ENCODE measurements at places on chromosomes 3 and 15.

- no peak for DNase-seq
Observed at GRCh38 chr3:31573036-31573779, 40.5 kb downstream of the STT3B start.

- DNase-seq, result no peak
Observed at GRCh38 chr3:66320390-66320789, 99.6 kb downstream of the SLC25A26 start.

DNA sequence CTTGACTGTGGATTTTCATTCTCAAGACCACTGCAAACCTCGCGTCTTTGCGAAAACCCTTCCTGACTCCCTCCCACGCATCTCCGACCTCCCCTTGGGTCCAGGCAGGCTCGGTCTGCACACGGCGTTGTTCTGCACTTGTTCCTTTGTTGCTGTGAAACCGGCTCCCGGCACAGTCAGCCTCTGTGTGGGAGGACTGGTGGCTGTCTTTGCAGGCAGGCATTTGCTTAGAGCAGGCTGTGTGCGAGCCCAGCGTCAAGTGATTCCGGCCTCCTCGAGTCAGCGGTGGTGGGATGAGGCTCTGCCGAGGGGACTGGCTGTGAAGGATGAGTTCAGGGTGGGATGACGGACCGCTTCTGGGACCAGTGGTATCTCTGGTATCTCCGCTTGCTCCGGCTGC lies 102.6 kb upstream of the ROPN1 start:
- DNase-seq, result no peak

DNA sequence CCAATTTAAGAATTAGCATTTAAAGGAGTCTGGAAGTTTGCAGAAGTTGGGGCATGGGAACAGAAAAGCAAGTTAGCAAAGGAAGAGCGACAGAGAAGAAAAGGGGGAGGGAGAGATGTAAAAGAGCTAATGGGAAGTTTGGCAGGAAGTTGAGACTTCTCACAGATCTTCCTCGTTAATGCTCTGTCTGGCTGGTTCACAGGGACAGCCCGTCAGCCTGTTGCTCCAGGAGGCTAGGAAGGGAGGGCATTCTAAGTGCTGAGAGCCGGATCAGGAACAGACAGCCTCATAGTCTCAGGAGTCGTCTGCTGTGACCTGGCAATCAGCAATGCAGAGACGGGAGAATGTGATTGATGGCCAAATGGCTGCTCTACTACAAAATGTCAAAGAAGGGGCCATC lies 150.3 kb downstream of the AGBL1 start:
- no peak for DNase-seq

GRCh38 chr3:45904931-45905330 lies 18.6 kb downstream of the CCR9 start:
- no peak for DNase-seq

GRCh38 chr3:108334701-108335100 lies 38.4 kb downstream of the HHLA2 start:
- DNase-seq, result no peak

GRCh38 chr3:129985113-129985512 lies 10.6 kb downstream of the TRH start:
- DNase-seq, result no peak

- DNase-seq, result no peak
Observed at GRCh38 chr3:14146381-14147065, 21.7 kb downstream of the TMEM43 start.

GRCh38 chr15:58260205-58260724 lies 122.1 kb downstream of the AQP9 start:
- no peak for DNase-seq

- no peak for DNase-seq
Observed at GRCh38 chr3:111012388-111013248, 59.0 kb upstream of the NECTIN3 start.

DNA sequence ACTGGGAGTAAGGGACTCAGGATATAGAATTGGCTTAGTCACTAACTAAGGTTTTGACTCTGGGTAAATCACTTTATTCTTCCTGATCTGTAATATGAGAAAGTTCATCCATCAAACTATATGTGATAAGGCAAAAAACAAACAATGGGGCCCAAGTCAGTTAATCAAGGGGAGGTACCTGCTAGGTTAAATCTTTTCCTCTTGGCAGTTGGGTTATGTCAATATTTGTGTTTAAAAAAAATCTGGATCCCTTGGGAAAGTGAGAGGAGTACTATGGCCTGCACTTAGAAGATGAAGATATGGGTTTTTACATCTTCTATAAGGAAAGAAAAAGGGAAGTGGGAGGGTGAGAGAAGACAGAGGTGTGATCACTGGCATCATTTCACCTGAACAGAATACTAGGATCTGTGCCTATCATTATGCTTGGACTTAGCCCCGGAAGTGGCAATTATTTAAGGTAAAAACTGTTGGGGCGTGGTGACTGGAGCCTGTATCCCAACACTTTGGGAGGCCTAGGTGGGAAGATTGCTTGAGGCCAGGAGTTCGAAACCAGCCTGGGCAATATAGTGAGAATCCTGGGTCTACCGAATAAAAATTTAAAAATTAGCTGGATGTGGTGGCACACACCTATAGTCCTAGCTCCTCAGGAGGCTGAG lies 2.8 kb upstream of the SLC28A2 start:
- no peak for DNase-seq

DNA sequence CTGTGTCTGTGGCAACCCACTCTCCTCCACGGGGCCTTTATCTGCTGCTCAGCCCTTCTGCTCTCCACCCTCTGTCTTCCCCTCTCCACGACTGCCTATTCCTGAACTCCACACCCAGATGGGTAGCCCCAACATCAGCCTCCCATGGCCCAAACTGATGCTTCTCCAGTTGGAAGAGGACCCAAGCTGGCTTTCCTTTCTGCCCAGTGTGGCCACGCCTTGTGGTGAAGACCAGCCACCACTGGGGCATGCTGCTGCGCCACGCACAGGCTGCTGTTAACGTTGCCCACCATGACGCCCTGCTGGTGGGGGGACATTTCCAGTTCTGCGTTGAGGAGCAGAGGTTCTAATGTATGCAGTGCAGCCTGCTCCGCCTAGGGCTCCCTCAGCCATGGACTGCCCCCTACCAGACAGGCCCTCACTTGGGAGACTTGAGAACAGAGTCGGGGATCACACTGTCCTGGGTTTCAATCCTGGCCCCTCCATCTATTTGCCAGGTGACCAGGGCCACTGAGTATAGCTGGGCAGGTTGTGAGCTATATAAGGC lies 26.9 kb downstream of the CFAP100 start:
- DNase-seq, result no peak

DNA sequence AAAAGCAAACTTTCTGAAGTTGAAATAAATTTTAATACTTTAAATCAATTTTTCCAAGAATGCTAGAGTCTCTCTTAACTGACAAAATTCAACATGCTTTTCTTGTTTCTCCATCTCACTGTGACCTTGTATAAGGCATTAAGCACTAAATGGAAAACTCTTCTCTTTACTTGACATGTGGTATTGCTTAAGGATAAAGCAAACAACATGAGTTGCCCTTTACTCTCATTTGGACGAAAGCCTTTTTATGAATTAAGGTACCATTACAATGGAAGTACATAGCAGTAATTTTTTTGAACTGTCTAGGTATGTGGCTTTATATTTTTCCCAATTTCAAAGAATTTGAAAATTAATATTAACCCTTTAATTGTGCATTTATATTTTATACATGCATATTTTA lies 1.4 kb downstream of the STRIT1 start:
- no peak for DNase-seq

GRCh38 chr3:72748659-72749058 lies 99.6 kb downstream of the SHQ1 start:
- no peak for DNase-seq

DNA sequence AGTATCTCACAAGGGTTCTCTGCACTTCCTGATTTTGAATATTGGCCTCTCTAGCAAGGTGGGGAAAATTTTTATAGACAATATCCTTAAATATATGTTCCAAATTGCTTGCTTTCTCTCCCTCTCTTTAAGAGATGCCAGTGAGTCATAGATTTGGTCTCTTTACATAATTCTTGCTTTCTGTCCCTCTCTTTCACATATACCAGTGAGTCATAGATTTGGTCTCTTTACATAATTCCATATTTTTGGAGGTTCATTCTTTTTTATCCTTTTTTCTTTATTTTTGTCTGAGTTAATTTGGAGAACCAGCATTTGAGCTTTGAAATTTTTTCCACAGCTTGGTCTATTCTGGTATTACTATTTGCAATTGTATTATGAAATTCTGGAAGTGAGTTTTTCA lies 77.7 kb upstream of the NUDT16 start:
- DNase-seq, result no peak

- no peak for DNase-seq
Observed at GRCh38 chr3:119647171-119647570, 13.2 kb downstream of the POPDC2 start.
